ENCODE measurements at places on chromosomes 2 and 18. TPM values are rescaled to one million over a fixed set of nuclear protein-coding genes. Genes with fewer than 3 reads are reported as not detected.

TLX2 gene
- total RNA-seq = not detected

OSR1 gene
- total RNA-seq = 6.6 TPM

SLC5A7 gene
- not detected for total RNA-seq

ARHGAP25 gene
- 0.44 TPM for total RNA-seq

PROC gene
- total RNA-seq = 0.14 TPM

RAX gene
- total RNA-seq = not detected

NT5C1B gene
- not detected for total RNA-seq

PRSS56 gene
- total RNA-seq = not detected

GULP1 gene
- total RNA-seq = 79.6 TPM

FSHR gene
- total RNA-seq = not detected

CYP27A1 gene
- 4.7 TPM for total RNA-seq

TOGARAM2 gene
- total RNA-seq = under 0.01 TPM

STPG4 gene
- 1.6 TPM for total RNA-seq

POTEJ gene
- not detected for total RNA-seq

UPP2 gene
- not detected for total RNA-seq

Data from placental pericyte (primary cell).